ENCODE measurements at places on chromosomes 1 and 21. TPM values are rescaled to one million over a fixed set of nuclear protein-coding genes. Genes with fewer than 3 reads are reported as not detected.

- no peak for DNase-seq
Observed at GRCh38 chr1:192235127-192235526, 76.9 kb downstream of the RGS18 start.

DNA sequence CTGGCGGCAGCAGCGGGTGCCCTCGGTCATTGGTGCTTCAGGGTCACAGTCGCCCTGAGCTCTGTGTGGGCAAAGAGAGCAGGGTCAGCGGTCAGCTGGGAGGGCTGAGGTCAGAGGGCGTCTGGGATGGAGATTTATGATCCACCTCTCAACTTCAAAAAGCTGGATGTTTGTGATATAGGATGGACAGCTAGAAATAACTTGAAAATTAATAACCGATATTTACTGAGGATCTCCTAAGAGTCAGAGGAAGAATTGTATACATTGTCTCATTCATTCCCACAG is 2.0 kb downstream of the LEFTY1 start:
- DNase-seq = no peak

DNA sequence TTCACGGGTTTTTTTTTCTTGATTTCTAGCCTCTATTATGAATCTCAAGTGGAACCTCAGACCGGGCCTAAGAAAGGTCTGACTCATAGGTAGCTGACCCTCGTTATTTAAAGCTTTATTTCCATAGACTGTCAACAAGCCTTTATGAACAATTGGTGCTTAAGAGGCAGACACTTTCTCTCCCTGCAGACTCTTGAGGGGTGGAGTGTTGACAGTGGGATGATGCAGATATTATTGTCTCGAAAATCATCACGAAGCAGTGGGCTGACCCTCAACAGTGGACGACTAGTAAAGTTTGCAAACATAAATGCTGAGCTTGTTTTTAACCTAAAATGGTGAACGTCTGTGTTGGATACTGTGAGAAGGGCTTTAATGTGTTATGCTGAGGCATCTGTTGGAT is 1.8 kb downstream of the SFT2D2 start:
- peak; percentile 14 for DNase-seq

The HCN3 gene
- 0.11 TPM for total RNA-seq

The ZNF648 gene
- not detected for total RNA-seq

The EPHA10 gene
- not detected for total RNA-seq

DNA sequence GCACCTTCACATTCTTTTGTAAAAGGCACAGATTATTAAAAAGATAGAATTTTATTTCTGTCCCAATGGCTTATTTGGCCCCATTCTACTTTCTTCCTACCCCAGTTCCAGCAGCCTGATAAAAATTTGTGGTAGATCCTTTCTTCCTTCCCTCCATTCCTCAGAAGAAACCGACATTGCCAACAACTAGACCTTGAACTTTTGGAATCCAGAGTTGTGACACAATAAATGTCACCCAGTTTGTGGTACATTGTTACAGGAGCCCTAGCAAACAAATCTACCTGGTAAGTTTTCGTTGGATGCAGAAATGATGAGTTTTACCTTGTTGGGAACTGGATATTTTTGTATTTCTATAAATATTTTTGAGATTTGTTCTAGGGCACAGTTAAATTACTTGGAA is 141.6 kb upstream of the IVNS1ABP start:
- no peak for DNase-seq

- DNase-seq = no peak
Observed at GRCh38 chr1:66397192-66397591, 136.8 kb upstream of the SGIP1 start.

The CD53 gene
- total RNA-seq = 0.46 TPM

- peak; percentile 97 for DNase-seq
Observed at GRCh38 chr1:94045465-94046056, 75.4 kb downstream of the ABCA4 start.

DNA sequence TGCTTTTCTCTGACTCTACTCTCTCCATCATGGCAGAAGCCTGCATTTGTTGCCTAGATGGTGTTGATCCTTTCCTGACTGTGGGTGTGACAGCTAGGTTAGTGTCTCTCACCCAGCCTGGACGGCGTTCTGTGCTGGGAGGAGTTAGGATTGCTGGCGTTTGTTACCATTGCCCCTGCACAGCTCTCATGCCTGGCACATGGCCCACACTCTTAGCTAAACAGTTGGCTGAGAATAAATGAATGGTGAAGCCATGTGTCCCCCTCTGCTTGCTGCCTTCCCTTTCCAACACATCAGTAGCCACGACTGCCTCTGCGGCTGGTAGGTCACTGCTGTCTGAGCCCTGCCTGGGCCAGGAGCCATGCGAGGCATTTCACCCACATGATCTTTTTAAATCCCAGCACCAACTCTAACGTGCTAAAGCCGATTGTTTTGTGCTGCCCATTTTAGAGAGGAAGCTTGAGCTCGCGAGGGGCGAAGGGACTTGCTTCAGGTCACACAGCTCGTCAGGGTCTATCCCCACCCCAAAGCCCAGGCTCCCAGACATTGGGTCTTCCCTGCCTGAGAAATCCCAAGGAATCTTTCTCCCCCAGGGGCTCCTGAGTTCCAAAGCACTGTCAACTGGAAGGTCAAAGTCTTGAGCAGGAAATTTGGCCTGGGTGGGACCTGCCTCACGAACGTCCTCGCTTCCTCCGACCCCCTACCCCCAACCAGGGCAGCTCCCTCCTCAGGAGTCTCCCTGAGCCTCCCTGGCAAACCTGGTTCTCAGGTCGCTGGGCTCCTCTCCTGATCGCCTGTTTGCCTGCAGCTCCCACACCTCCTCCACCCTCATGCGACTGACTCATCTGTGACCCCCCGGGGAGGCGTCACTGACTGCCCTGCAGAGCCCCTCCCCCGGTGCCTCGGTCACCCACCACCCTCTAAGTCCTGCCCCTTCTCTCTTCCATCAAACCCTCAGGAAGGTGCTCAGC is 271.7 kb upstream of the C1orf174 start:
- no peak for DNase-seq

The EDARADD gene
- 6.0 TPM for total RNA-seq

- DNase-seq = no peak
Observed at GRCh38 chr1:218166268-218166945, 118.7 kb upstream of the RRP15 start.

The ADAR gene
- 83.9 TPM for total RNA-seq

DNA sequence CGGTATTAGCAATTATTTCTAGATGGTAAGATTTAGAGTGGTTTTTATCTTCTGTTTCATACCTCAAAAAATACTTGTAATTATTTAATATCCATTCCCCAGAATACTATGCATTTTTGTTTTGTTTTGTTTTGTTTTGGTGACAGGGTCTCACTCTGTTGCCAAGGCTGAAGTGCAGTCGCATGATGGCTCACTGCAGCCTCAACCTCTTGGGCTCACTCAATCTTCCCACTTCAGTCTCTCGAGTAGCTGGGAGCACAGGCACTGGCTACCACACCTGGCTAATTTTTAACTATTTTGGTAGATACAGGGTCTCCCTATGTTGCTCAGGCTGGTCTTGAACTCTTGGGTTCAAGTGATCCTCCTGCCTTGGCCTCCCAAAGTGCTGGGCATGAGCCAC is 252.7 kb downstream of the AKT3 start:
- no peak for DNase-seq

DNA sequence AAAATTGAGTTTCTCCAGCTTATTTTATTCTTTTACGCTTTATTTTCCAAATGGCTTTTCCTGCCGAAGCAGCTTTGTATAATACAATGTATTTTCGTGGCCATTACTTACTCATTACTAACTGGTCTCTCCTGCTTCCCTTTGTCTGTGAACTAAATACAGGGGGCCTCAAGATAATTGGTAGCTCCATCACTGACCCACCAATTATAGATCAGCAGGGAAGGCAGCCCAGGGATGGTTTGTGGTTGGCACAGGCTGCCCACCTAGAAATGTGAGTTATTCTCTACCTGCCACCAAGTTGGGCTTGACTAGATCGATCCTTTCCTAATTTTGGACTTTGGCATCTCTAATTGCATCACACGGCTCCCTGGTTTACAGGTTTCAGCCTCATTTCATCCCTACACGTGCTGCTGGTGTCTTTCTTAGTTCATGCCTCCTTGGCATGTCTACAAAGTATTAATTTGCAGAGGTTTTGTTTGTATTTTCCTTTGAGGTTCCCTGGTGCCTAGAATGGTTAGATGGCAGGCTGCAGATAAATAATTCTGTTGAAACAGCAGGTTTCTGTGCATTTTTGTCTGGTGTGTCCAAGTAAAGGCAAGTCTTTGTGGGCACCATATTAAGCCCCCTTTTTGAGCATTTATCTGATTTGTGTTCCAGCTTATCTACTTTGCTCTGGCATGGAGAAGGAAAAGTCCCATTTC is 35.2 kb downstream of the PEX14 start:
- DNase-seq = no peak

DNA sequence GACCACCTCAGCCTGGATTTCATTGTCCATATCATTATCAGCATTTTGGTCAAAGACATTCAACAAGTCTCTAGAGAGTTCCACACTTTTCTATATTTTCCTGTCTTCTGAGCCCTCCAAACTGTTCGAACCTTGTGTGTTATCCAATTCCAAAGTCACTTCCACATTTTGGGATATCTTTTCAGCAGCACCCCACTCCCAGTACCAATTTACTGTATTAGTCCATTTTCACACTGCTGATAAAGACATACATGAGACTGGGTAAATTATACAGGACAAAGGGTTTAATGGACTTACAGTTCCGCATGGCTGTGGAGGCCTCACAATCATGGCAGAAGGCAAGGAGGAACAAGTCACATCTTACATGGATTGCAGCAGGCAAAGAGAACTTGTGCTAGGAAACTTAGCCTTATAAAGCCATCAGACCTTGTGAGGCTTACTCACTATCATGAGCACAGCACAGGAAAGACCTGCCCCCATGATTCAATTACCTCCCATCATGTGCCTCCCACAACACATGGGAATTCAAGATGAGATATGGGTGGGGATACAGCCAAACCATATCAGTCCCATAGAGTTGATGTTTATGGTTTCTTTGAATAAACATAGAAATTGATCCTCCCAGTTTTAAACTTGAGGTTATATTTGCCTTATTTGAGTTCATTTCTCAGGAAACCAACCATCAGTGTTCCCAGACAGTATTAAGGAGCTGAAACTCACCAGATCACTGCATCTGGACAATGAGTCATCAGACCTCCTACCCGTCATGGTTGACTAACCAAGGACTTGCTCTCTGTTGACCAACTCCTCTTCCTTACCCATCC is 322.7 kb upstream of the DUSP10 start:
- DNase-seq = peak; percentile 29
